ENCODE measurements at places on chromosomes 1 and 21.

DNA sequence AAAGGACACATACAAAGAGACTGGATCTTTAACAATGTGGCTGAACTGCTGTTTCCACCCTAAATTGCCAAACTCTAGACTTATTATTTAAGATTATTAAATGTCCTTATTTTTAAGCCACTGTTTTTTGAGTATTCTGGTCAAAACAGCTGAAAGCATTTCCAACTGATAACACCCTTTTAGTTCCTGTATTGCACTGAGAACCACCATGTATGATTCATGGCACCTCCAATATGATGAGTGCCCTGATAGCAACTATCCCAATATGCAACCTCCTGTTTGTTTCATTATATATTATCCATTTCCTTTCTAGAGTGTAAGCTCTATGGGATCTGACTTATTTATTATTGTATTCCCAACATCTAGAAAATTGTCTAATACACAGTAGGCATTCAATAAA, 269.4 kb downstream of the HHIPL2 start:
- no peak for DNase-seq

DNA sequence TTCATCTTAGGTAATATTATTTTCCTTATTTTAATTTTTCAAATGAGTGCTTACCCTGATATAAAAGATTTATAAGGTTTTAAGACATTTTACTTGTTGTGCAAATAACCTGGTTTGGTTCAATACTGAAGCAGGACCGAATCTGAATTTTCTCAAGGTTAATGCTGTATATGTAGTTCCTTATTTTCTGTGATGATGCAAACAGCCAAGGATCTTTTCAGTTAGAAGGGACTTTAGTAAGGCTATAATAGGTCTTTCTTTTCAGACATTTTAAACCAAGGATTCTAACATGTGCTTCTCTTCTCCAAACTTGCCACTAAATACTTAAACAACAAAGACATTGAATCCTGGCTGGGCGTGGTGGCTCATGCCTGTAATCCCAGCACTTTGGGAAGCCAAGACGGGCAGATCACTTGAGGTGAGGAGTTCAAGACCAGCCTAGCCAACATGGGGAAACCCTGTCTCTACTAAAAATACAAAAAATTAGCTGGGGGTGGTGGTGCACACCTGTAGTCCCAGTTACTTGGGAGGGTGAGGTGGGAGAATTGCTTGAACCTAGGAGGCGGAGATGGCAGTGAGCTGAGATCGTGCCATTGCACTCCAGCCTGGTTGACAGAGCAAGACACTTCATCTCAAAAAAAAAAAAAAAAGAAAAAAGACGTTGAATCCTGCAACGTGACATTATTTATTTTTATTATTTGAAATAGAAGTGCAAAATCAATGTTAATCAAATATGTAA, 3.2 kb upstream of the ARPC5 start:
- DNase-seq: no peak

DNA sequence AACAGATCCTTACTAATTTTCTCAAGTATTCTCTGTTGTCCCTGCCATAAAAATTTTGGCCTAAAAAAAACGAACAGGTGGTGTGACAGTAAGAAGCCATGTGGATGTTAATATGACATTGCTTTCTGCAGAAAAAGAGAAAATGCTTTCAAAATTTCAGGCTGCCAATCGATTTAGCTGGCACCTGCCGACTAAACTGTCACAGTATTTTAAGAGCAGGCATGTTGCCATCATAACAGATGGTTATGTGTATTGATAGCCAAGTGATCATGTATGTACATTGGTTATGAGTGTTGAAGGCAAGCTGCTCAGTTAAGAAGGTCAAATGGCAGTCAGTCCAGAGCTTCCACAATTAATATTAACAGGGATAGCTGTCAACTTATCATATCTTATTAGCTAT, 1017.0 kb downstream of the MRPL39 start:
- DNase-seq: no peak

GRCh38 chr1:88897070-88897730, 5.8 kb upstream of the GTF2B start:
- no peak for DNase-seq

- no peak for DNase-seq
Measured at GRCh38 chr1:54442185-54442584, 36.0 kb upstream of the SSBP3 start.

DNA sequence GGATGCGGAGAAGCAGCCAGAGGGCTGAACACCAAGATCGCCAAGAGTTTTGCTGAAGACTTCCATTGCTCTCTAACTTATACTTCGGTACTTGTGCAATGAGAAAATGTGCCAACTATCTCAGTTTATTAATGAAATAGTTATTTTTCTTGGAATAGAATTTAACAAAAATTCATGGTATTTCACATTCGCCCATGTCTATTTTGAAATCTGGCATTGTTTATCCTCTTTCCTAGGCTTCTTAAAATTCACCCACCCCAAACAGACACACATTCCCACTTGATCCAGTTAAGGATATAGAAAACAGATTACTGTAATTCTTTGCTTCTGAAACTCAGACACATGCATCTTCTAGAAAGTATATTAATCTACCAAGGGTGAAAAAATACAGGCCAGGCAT, 56.3 kb upstream of the ADAMTS5 start:
- DNase-seq: peak; percentile 32

GRCh38 chr1:200230671-200231070, 179.2 kb downstream of the ZNF281 start:
- DNase-seq: no peak
